ENCODE measurements at places on chromosomes 11 and 22.

GRCh38 chr11:122178795-122179194 lies 62.8 kb upstream of the BLID start:
- no peak for DNase-seq

GRCh38 chr11:13347901-13348300 lies 70.3 kb downstream of the BMAL1 start:
- DNase-seq = no peak

DNA sequence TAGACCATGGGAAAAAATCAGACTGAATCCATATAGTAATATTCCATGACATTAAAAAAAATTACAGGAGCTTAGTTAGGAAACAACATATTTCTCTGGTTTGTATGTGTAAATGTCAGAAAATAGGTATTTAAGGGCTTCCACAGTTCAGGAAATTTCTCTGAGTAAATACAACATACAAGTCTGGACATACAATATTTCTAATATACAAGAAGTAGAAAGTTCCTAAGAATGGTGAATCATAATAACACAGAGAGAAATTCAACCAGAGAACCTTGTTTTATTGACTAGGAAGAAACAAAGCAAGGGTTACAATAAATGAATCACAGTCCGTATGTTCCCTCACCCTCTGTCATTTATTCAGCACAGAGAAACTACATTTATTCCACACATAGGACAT lies 532.7 kb upstream of the FAT3 start:
- DNase-seq = no peak

GRCh38 chr11:81026032-81026431 lies 1585.2 kb upstream of the TENM4 start:
- DNase-seq = no peak

DNA sequence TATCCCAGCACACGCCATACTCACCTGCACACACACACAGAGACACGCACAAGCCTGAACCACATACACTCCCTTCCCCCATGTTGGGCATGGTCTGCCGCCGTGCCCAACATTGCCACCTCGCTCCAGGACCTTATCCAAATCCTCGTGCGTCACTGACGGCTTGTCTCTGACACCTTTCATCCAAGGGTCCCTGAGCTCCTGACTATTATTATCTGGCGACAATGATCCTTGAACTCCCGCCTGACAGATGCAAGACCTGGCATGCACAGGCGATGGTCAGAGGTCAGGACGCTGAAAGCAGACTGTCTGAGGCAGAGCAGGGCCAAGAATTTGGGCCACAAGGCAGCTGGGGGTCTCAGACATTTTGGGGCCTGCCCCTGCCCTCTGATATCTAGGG lies 4.2 kb downstream of the MB start:
- no peak for DNase-seq

DNA sequence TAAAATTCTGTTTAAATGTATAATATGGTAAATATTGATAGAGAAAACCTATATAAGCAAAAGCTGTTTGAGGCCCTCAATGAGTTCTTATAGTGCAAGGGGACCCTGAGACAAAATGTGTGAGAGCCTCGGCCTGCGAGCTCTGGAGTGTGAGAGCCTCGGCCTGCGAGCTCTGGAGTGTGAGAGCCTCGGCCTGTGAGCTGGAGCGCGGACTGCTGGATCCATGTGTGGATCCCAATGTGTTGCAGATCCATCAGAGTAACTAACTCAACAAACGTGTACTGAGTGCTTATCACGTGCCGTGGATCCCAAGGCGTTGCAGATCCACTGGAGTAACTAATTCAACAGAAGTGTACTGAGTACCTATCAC lies 6.0 kb downstream of the RTL6 start:
- no peak for DNase-seq

DNA sequence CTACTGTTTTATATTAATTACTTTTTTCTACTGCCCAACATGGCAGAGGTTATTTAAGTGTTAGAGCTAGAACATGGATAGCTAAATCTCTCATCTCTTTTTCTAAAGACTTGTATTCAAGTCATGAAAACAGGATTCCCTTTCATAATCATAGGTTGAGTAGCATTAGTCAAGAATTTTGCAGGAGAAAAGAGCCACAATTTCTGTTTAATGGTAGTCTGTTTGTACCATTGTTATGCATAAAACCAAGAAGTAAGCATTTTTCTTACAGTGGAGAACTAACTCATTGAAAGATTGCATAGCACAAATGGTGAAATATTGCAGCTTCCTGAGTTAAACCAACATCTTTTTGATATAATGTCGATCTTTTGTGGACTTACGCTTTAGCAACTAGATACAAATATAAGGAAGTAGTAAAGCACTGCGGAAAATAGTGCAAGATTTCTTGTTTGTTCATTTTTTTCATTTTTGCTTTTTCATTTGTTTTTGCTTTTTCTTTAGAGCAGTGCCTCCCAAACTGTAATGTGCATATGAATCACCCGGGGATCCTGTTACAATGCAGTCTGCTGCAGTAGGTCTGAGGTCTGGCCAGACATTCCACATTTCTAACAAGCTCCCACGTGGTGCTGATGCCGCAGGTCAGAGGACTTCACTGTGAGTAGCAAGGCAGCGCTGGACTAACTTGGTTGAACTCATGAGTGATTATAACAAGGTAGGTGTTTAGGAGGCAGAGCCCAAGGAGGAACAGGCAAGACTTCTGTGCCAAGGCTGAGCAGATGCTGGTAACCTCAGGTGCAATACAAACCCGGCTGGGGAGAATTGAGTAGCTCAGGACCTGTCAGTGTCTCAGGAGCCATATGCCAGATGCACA lies 4.6 kb downstream of the ETS1 start:
- peak; percentile 80 for DNase-seq

- no peak for DNase-seq
Measured at GRCh38 chr11:69437876-69438205, 43.6 kb upstream of the LINC01488 start.

- no peak for DNase-seq
Measured at GRCh38 chr11:119673759-119674336, 55.2 kb downstream of the NECTIN1 start.

DNA sequence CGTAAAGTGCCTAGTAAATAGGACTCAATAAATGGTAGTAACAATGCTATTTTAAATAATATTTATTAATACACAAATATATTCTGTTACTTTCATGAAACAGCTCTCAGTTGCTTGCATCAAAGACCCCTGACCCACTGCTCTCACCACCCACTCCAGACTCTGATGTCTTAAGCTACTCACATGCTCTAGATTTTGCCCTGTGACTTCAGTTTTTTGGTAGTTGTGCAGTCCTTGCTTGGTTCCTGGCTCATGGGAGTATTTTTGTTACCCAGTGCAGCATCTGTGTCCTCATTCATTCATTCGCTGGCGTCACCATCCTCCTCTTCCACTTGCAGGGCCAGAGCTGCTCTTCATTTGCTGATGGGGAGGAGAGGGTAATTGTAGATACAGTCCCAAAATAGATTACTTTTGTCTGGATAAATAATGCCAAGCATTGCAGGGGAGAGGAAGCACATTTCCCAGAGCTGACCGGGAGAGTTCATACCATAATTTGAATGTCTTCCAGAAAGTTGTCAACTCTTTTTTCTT lies 12.7 kb downstream of the MRPL48 start:
- DNase-seq = no peak

- DNase-seq = no peak
Measured at GRCh38 chr11:95684701-95685100, 104.9 kb downstream of the FAM76B start.

DNA sequence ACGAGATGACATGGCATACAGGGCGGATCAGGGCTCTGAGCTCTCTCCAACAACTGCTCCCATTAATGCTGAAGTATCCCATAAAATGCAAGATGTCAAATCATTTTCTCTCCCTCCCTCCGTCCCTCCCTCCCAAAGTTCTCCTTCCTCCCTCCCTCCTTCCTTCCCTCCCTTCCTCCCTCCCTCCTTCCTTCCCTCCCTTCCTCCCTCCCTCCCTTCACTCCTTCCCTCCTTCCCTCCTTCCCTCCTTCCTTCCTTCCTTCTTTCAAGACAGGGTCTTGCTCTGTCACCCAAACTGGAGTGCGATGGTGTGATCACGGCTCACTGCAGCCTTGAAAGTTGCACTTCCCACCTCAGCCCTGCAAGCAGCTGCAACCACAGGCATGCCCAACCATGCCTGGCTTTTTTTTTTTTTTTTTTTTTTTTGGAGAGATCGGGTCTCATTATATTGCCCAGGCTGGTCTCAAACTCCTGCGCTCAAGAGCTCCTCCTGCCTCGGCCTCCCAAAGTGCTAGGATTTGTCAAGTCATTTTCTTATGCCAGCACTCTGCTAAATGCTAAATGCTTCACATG lies 38.2 kb downstream of the TXN2 start:
- DNase-seq = no peak

GRCh38 chr22:39234867-39235687 lies 9.7 kb downstream of the PDGFB start:
- DNase-seq = no peak

DNA sequence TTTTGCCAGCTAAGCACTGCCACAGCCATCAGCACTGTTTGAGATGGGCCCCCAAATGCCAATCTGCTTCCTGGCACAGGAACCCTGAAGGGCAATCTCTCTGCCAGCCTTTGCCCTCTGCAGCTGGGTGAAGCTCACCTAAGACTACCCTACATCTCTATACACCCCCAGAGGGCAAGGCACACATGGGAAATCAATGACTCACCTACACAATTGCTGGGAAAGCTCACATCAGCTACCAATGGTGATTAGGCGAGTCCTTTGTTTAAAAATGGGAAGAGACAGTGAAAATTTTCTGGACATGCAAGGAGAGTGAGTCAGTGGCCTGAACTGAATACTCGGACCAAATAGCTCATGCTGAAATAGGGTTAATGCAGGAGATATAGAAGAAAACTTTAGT lies 12.6 kb upstream of the PRDM11 start:
- no peak for DNase-seq

GRCh38 chr11:72639502-72640375 lies 34.5 kb downstream of the PDE2A start:
- no peak for DNase-seq

DNA sequence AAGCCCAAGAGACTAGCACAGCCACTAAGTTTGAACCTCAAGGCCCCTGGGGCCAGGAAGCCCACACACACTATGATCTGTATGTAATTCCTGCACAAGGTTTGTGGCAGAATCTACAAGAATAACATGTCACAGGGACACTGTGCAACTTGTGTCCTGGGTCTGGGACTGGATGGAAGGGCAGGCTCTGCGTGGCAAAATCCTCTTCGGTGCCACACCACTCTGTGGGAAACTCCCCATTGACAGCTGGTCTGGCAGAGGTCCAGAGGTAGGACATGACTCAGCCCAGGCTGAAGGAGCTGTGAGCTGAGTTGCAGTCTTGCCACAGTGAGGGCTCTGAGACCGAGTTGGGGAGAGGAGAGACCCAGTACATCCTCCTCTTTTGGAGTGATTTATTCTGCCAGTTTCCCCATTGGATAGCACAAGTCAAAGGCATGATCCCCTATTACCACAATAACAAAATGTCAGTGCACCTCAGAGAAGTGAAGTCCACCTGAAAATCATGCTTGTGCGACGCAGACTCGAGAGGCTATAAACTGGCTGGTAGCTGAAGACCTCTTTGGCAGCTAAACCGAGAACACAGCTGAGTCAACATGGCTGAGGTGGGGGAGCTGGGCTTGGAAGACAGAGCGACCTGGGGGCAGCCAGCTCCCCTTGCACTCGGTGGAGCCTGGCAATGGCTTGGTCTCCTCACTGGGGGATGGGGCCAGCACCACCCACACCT lies 23.3 kb upstream of the SERPIND1 start:
- DNase-seq = peak; percentile 74

- DNase-seq = no peak
Measured at GRCh38 chr11:34654483-34655334, 33.8 kb downstream of the EHF start.

- no peak for DNase-seq
Measured at GRCh38 chr22:26617271-26618199, at the start of gene CRYBB1. Gene CRYBB1 (minus strand): TSS chr22:26618027. CDS start chr22:26616319, 1,708 bp downstream.

- DNase-seq = no peak
Measured at GRCh38 chr11:6124245-6124644, 16.8 kb downstream of the OR56B4 start.

DNA sequence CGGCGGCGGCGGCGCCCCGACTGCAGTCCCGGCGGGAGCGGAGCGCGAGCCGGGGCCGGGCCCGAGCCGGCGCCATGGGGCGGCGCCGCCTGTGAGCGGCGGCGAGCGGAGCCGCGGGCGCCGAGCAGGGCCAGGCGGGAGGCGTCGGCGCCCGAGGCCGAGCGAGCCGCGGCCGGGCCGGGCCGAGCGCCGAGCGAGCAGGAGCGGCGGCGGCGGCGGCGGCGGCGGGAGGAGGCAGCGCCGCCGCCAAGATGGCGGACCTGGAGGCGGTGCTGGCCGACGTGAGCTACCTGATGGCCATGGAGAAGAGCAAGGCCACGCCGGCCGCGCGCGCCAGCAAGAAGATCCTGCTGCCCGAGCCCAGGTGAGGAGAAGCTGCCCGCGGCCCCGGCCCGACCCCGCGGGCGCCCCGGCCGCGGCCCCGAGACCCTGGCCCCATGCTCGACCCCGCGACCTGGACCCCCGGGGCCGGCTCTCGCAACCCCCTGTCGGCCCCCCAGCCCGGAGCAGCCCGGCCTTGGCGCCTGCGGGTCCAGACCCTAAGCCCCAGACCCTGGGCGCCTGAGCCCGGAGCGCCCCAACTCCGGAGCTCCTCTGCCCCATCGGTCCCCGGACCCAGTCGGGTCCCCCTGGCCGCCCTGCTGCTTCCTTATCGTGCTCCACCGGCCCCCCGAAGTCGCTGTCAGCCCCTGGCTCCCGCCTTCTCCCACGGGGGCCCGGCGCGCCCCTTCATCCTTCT lies at the start of gene GRK2:
Gene GRK2, plus strand, starts transcription at position 25 of the 739 bp plus-strand sequence. Its CDS starts 227 bp downstream, at position 252.
- DNase-seq = no peak

DNA sequence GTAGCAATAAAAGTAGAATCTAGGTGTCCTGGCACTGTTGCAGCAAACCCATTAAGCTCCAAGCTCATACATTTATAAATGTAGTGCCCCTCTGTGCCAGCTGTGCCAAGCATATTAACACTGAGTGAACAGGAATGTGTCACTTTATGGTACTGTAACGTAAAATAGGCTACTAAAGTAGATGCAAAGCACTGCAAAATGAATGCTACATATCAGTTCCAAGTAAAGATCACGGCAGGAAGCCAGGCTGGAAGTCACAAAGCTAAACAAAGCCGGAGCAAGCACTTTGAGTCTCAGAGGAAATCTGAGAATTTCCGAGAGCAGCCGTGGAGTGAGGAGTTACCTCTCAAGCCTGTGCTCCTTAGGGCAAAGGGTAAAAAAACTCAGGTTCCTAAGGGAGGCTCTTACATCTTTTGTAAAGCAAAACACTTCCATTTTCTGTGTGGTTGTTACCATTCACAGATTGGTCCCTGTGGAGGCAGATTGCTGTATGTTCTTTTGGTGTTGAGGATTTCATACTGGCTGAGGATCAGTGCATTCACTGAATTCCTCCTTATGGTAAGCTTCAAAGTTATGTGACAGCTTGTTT lies 85.7 kb downstream of the WNT11 start:
- peak; percentile 54 for DNase-seq

DNA sequence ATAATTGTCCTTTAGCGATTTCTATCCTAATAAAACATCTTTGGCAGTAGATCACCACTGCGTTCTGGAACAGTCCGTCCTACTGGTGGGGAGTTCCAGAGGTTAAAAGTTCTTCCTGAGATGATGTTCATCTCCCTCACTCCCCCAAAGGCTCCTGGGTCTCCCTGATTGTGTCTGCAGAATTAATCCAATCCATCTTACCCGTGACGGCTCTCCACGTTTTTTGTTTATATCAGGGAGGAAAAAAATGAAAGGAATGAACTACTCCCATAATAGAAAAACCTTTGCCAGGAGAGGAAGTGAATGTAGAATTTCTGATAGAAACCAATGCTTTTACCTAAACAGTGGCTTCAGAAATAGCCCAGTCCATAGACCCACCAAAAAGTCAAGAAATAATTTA lies 81.6 kb downstream of the LARGE1 start:
- DNase-seq = no peak

Data from smooth muscle cell of the brain vasculature (primary cell).